ENCODE measurements at places on chromosomes 7 and 10. TPM values are rescaled to one million over a fixed set of nuclear protein-coding genes. Genes with fewer than 3 reads are reported as not detected.
A peak's percentile ranks its signal among the peaks of the same experiment; 100 is the strongest.

Gene UFSP1
- total RNA-seq, result 11.0 TPM

Gene NMT2
- total RNA-seq, result 98.6 TPM

Gene SLC16A12
- not detected for total RNA-seq

Gene ADCY1
- total RNA-seq, result not detected

Gene TCERG1L
- not detected for total RNA-seq

Gene FRA10AC1
- 32.5 TPM for total RNA-seq

GRCh38 chr7:6642239-6642839 is 5.2 kb downstream of the ZNF316 start:
- H3K4me1 ChIP-seq, result peaks cover 20% of the 10 kb centered on the region
- H3K4me3 ChIP-seq, result no peak overlapping the region
- DNase-seq, result no peak
- H3K27me3 ChIP-seq, result no peaks in the 10 kb centered on the region
- H3K36me3 ChIP-seq, result peaks cover 23% of the 10 kb centered on the region

GRCh38 chr10:82284180-82284579 is 409.2 kb downstream of the NRG3 start:
- H3K4me1 ChIP-seq, result no peaks in the 10 kb centered on the region
- DNase-seq, result no peak
- no peaks in the 10 kb centered on the region for H3K36me3 ChIP-seq
- no peak overlapping the region for H3K4me3 ChIP-seq
- no peak overlapping the region for H3K27ac ChIP-seq

GRCh38 chr7:147804032-147804431 is 786.5 kb upstream of the C7orf33 start:
- H3K36me3 ChIP-seq, result no peaks in the 10 kb centered on the region
- no peaks in the 10 kb centered on the region for H3K4me1 ChIP-seq
- no peak overlapping the region for H3K27ac ChIP-seq
- H3K27me3 ChIP-seq, result no peaks in the 10 kb centered on the region

- no peaks in the 10 kb centered on the region for H3K4me1 ChIP-seq
- H3K4me3 ChIP-seq, result no peak overlapping the region
- H3K36me3 ChIP-seq, result no peaks in the 10 kb centered on the region
- H3K27ac ChIP-seq, result no peak overlapping the region
These were observed 7.5 kb upstream of the CALD1 start for GRCh38 chr7:134771889-134772288.

DNA sequence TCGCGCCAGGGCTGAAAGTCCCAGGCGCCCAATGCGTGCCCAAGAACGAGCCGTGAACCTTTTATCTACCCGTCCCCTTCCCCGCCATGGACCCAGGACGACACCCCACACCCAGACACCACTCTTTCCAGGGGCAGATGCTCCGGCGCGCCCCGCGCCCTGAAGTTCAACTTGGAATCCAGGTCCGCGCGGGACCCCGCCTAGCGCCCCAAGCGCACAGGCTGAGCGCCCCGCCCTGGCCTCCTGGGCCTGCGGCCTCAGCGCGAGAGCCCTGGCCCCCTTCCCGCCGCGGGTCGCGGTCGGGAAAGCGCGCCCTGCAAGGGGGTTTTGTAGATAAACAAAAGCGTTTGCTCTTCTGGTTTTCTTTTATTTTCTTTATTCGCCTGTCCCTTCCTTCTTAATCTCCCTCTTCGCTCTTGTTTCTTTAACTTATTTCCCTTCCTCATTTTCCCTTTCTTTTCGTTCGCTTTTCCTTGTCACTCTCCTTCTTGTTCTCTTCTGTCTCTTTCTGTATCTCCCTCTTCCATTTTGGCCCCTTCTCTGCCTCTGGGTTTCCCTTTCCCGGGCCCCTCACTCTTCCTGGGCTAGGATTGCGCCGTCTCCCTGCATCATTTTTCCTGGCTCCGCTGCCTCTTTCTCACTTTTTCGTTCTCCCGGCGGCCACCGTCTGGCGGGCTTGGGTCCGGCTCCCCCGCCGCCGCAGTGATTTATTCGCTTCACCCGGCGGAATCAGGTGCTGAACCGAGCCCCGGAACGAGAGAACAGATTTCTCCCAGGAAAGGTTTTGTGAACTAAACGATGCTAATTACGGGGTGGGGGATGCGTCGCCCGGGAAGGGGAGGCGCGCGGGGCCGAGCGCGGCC is 15.3 kb upstream of the PAX2 start:
- no peaks in the 10 kb centered on the region for H3K36me3 ChIP-seq
- no peak overlapping the region for H3K4me3 ChIP-seq
- peaks cover 51% of the 10 kb centered on the region for H3K27me3 ChIP-seq
- no peak for DNase-seq

GRCh38 chr10:130905921-130906320 is 405.6 kb downstream of the TCERG1L start:
- H3K27ac ChIP-seq, result no peak overlapping the region
- no peaks in the 10 kb centered on the region for H3K27me3 ChIP-seq
- H3K36me3 ChIP-seq, result no peaks in the 10 kb centered on the region
- no peak for DNase-seq
- H3K4me3 ChIP-seq, result no peak overlapping the region
- no peaks in the 10 kb centered on the region for H3K4me1 ChIP-seq

DNA sequence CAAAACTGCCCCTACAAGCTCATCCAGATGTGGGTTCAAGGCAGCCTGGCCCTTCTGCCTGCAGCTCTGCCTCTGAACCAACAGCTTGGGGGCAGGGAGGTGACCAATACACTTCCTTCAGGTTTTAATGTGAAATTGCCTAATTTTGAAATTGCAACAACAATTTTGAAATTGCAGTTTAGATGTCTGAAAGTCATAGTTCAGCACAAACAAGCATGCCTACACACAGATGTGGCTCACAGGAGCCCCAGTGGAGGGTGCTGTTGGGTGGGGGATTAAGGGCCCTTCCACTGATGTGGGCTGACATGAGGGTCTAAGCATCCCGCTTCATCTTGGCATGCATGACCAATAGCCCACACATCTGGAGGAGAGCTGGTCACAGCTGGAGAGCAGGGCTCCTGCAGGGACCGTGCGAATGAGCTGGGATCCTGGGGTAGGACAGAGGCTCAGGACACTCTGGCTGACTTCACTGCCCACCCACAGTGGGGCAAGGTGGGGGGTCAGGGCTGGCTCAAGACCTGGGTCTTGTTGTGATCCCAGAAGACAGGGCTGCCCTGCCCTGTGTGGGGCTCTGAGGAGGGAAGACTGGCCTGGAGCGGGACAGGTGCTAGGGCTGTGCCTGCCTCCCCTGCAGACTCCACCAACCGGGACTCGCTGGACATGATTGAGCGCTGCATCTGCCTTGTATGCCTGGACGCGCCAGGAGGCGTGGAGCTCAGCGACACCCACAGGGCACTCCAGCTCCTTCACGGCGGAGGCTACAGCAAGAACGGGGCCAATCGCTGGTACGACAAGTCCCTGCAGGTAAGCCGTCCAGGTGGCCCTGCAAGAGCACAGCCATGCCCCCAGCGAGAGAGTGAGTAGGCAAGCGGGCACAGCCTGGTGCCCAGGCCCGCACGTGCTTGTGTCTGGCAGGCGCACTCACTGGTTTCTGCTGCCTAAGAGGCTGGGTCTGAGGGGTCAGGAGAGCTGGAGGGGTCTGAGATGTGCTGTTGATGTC is 32.3 kb downstream of the CHAT start:
- H3K4me3 ChIP-seq, result no peak overlapping the region
- no peak overlapping the region for H3K27ac ChIP-seq
- no peaks in the 10 kb centered on the region for H3K27me3 ChIP-seq
- no peaks in the 10 kb centered on the region for H3K4me1 ChIP-seq
- no peaks in the 10 kb centered on the region for H3K36me3 ChIP-seq

- H3K4me1 ChIP-seq, result no peaks in the 10 kb centered on the region
- H3K36me3 ChIP-seq, result no peaks in the 10 kb centered on the region
- no peaks in the 10 kb centered on the region for H3K27me3 ChIP-seq
- DNase-seq, result peak; percentile 71
- no peak overlapping the region for H3K27ac ChIP-seq
These were observed 142.4 kb downstream of the SH3PXD2A start for GRCh38 chr10:103712898-103713498.
